ENCODE measurements at places on chromosomes 13 and 19.

- H3K4me3 ChIP-seq = peak overlapping the region; percentile 93
- peaks cover 20% of the 10 kb centered on the region for H3K4me1 ChIP-seq
- peaks cover 9% of the 10 kb centered on the region for H3K36me3 ChIP-seq
Observed at GRCh38 chr19:18202778-18203407, 949 bp downstream of the RAB3A start.

GRCh38 chr19:23949611-23950010, 34.9 kb downstream of the ZNF726 start:
- no peak for DNase-seq

DNA sequence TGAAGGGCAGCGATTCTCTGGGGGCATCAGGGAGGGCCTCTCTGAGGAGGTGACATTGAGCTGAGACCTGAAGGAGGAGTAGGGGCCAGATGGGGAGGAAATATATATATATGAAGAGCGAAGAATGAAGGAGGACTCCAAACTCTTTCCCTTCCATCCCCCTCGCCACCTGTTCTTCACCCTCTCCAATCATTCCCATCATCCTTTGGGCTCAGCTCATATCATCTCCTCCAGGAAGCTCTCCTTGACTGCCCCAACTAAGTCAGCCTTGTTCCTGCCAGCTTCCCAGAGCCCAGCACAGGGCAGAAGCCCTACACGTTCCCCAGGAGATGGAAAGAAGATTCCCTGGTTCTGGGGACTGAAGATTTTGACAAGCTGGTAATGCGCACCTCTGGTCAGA, 33.0 kb upstream of the SEMA6B start:
- peak; percentile 37 for DNase-seq
- no peak overlapping the region for H3K4me3 ChIP-seq
- peaks cover 16% of the 10 kb centered on the region for H3K27me3 ChIP-seq
- no peak overlapping the region for H3K27ac ChIP-seq
- no peaks in the 10 kb centered on the region for H3K36me3 ChIP-seq

DNA sequence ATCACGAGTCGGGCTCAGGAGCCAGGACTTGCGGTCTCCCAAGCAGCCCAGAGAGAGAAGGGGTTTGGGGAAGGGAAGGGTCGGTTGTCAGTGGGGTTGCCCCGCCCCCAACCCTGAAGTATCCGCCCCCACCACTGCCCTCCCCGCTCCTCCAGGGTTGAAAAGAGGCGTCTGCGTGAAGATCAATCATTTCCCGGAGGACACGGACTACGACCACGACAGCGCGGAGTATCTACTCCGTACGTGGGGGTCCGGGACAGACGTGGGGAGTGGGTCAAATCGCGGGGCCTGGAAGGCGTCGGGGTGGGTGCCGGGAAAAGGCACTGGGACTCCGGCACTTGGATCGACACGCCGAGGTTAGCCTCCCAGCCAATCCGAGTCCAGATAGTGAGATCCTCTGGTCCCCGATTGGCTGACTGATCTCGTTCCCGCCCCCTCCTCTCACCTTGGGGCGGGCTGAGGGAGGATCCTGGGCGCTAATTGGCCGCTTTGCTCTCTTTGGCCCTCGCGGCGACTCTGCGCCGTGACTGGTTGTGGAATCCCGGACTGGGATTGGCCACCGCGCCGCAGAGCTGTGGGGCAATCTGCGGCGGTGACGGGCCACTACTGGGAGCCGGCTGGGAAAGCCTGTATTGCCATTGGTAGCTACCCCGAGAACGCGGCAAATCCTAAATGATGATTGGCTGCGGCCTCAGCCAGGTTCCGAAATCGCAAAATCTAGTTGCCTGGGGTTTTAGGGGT, 13.3 kb upstream of the CACNG6 start:
- H3K27me3 ChIP-seq = peaks cover 40% of the 10 kb centered on the region
- no peak overlapping the region for H3K27ac ChIP-seq
- peak; percentile 97 for DNase-seq
- peak overlapping the region; percentile 60 for H3K4me3 ChIP-seq
- H3K36me3 ChIP-seq = no peaks in the 10 kb centered on the region
- H3K4me1 ChIP-seq = peaks cover 4% of the 10 kb centered on the region

- H3K4me3 ChIP-seq = no peak overlapping the region
- H3K36me3 ChIP-seq = no peaks in the 10 kb centered on the region
- H3K27me3 ChIP-seq = no peaks in the 10 kb centered on the region
- no peaks in the 10 kb centered on the region for H3K4me1 ChIP-seq
- no peak overlapping the region for H3K27ac ChIP-seq
Observed at GRCh38 chr13:71261256-71261655, 605.7 kb downstream of the DACH1 start.

- peaks cover 24% of the 10 kb centered on the region for H3K4me1 ChIP-seq
- H3K27me3 ChIP-seq = no peaks in the 10 kb centered on the region
- no peak for DNase-seq
- no peak overlapping the region for H3K4me3 ChIP-seq
- H3K36me3 ChIP-seq = no peaks in the 10 kb centered on the region
Observed at GRCh38 chr13:60150538-60150937, 13.2 kb downstream of the DIAPH3 start.

DNA sequence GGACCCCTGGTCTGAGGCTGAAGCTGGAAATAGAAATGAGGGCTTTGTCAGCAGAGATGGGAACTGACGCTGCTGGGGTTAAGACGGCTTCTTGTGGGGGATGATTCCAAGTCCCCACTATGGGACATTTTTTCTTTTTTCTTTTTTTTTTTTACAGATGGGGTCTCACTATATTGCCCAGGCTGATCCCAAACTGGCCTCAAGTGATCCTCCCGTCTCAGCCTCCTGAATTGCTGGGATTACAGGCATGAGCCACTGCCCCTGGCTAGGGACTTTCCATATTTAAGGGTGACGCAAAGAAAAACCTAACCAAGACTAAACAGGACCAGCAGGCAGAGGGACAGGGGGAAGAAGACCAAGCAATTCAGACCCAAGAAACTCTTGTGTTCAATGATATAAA, 10.0 kb downstream of the LRFN3 start:
- H3K4me1 ChIP-seq = no peaks in the 10 kb centered on the region
- no peak overlapping the region for H3K4me3 ChIP-seq
- DNase-seq = peak; percentile 71

GRCh38 chr19:45693106-45693788, 781 bp downstream of the QPCTL start:
- H3K36me3 ChIP-seq = peaks cover 12% of the 10 kb centered on the region
- peak overlapping the region; percentile 93 for H3K27ac ChIP-seq
- peak overlapping the region; percentile 99 for H3K4me3 ChIP-seq
- peak; percentile 94 for DNase-seq

DNA sequence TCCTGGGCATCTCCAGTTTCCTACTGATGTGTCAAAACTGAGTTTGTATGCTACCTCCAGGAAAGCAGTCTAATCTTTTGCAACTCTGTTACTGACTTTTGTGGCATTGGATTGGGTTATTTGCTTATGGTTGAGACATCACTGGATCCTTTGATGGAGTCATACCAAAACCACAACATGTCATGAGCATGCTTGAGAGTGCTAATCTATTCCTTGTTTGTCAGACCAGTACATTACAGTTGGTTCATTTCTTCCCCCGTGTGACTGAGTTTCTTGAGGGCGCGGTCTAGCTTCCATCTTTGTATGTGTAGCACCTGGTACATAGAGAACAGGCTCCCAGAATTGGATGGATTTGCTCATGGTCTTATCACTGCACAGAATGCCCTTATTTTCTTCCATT, 43.2 kb downstream of the SUGT1 start:
- H3K27me3 ChIP-seq = no peaks in the 10 kb centered on the region
- H3K27ac ChIP-seq = no peak overlapping the region
- H3K4me3 ChIP-seq = no peak overlapping the region
- no peaks in the 10 kb centered on the region for H3K4me1 ChIP-seq

DNA sequence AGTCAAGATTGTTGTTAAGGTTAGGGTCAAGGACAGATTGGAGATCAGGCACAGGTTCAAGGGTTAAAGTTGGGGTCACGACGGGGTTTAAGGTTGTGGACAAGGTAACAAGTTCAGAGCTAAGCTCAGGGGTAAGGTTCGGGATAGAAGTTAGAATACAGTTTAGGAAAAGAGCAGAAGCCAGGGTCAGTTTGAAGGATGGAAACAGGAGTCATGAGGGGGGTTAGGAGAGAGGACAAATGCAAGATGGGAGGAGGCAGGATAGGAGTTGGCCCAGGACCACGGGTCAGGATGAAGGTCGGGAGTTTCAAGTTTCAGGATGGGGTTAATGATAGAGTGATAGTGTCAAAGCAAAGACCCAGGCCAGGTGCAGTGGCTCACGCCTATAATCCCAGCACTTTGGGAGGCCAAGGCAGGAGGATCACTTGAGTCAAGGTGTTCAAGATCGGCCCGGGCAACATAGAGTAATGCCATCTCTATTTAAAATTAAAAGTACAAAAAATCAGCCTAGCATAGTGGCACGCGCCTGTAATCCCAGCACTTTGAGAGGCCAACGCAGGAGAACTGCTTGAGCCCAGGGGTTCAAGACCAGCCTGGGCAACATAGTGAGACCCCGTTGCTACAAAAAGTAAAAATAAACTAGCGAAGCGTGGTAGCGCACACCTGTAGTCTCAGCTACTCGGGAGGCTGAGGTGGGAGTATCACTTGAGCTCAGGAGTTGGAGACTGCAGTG, 7.7 kb downstream of the NPHS1 start:
- H3K4me3 ChIP-seq = no peak overlapping the region
- H3K4me1 ChIP-seq = no peaks in the 10 kb centered on the region
- H3K27ac ChIP-seq = no peak overlapping the region
- DNase-seq = peak; percentile 71
- H3K36me3 ChIP-seq = no peaks in the 10 kb centered on the region

DNA sequence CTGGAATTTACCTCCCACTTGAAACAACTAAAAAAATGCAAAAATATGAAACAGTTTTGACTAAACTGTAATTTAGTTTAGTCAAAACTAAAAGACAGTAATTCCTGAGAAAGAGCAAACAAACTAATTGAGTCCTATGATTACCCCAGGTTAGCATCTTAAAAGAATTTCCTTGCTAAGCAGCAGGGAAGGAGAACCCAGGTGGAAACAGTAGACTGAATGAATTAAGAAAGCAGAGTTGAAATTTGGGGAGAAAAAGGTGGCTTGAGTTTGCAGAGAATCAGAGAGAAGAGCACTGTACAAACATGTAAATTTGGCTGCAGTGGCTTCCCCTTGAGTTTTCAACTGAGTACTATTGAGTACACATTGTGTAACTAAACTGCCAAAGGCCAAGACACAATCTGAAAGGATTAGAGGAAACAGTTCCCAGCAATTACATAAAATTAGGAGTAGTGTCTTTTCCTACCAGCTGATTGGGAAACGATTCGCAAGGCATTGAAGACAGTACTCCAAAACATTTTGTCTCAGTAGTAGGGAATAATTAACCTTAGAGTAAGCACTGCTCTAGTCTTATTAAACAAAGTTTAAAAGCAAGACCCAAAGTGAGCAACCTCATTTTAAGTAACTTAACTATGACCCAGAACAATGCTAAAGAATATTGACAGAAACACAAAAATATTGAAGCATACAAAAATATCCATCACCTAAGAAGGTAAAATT, 820.5 kb downstream of the DACH1 start:
- H3K4me3 ChIP-seq = no peak overlapping the region
- H3K4me1 ChIP-seq = no peaks in the 10 kb centered on the region
- H3K27ac ChIP-seq = no peak overlapping the region
- no peaks in the 10 kb centered on the region for H3K36me3 ChIP-seq
- no peak for DNase-seq
- no peaks in the 10 kb centered on the region for H3K27me3 ChIP-seq

DNA sequence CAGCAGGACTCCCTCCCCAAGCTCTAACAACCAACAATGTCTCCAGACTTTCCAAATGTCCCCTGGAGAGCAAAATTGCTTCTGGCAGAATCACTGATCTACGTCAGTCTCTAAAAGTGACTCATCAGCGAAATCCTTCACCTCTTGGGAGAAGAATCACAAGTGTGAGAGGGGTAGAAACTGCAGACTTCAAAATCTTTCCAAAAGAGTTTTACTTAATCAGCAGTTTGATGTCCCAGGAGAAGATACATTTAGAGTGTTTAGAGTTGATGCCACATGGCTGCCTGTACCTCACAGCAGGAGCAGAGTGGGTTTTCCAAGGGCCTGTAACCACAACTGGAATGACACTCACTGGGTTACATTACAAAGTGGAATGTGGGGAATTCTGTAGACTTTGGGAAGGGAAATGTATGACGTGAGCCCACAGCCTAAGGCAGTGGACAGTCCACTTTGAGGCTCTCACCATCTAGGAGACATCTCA, 6.2 kb upstream of the CEACAM5 start:
- H3K27ac ChIP-seq = no peak overlapping the region
- peak; percentile 76 for DNase-seq
- H3K27me3 ChIP-seq = no peaks in the 10 kb centered on the region
- peaks cover 5% of the 10 kb centered on the region for H3K4me1 ChIP-seq

- H3K36me3 ChIP-seq = no peaks in the 10 kb centered on the region
- peaks cover 11% of the 10 kb centered on the region for H3K4me1 ChIP-seq
- DNase-seq = peak; percentile 97
- peak overlapping the region; percentile 75 for H3K4me3 ChIP-seq
Observed at GRCh38 chr19:42401365-42402303, 11.5 kb upstream of the CNFN start.

- no peaks in the 10 kb centered on the region for H3K27me3 ChIP-seq
- DNase-seq = no peak
- no peaks in the 10 kb centered on the region for H3K36me3 ChIP-seq
- H3K4me1 ChIP-seq = peaks cover 10% of the 10 kb centered on the region
Observed at GRCh38 chr19:44308011-44308410, 3.2 kb upstream of the ZNF235 start.

GRCh38 chr13:34474187-34474868, 467.7 kb upstream of the NBEA start:
- no peaks in the 10 kb centered on the region for H3K27me3 ChIP-seq
- H3K27ac ChIP-seq = no peak overlapping the region
- H3K4me3 ChIP-seq = no peak overlapping the region

GRCh38 chr19:12815088-12815487, 8.7 kb downstream of the RNASEH2A start:
- no peaks in the 10 kb centered on the region for H3K4me1 ChIP-seq
- H3K27me3 ChIP-seq = no peaks in the 10 kb centered on the region
- no peak overlapping the region for H3K27ac ChIP-seq
- H3K4me3 ChIP-seq = no peak overlapping the region
- H3K36me3 ChIP-seq = peaks cover 5% of the 10 kb centered on the region

- H3K36me3 ChIP-seq = no peaks in the 10 kb centered on the region
- no peak overlapping the region for H3K4me3 ChIP-seq
- H3K27ac ChIP-seq = no peak overlapping the region
Observed at GRCh38 chr13:105231579-105231978, 1303.9 kb downstream of the EFNB2 start.

DNA sequence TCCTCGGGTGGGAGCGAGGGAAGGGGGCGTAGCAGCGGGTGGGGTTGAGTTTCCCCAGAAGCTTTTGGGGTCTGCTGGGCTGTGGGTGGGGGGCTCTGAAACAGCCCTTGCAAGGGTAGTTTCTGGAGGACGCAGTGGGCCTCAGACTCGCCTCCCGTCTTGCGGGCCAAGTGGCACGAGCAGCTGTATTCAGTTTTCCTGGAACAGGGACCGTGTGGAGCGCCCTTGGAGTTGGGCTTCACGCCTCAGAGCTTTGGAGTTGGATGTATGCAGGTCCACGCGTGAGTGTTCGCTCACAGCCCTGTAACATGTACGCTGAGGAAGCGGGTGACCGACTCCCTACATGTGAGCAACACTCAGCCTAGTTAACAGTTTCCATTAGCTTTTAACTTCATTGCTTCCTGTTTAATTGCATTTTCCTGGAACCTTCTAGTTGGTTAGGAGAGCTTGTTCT, 603 bp downstream of the TM9SF2 start:
- H3K27me3 ChIP-seq = no peaks in the 10 kb centered on the region
- DNase-seq = peak; percentile 63
- peak overlapping the region; percentile 82 for H3K27ac ChIP-seq
- peaks cover 34% of the 10 kb centered on the region for H3K4me1 ChIP-seq
- no peaks in the 10 kb centered on the region for H3K36me3 ChIP-seq

GRCh38 chr13:28493740-28494503, 1.0 kb downstream of the FLT1 start:
- DNase-seq = peak; percentile 86
- no peaks in the 10 kb centered on the region for H3K36me3 ChIP-seq
- peak overlapping the region; percentile 56 for H3K4me3 ChIP-seq
- peaks cover 8% of the 10 kb centered on the region for H3K4me1 ChIP-seq
- H3K27me3 ChIP-seq = peaks cover 94% of the 10 kb centered on the region
